ELR (cell line): ENCODE measurements at places on chromosomes 16 and 17.
A peak's percentile ranks its signal among the peaks of the same experiment; 100 is the strongest.

DNA sequence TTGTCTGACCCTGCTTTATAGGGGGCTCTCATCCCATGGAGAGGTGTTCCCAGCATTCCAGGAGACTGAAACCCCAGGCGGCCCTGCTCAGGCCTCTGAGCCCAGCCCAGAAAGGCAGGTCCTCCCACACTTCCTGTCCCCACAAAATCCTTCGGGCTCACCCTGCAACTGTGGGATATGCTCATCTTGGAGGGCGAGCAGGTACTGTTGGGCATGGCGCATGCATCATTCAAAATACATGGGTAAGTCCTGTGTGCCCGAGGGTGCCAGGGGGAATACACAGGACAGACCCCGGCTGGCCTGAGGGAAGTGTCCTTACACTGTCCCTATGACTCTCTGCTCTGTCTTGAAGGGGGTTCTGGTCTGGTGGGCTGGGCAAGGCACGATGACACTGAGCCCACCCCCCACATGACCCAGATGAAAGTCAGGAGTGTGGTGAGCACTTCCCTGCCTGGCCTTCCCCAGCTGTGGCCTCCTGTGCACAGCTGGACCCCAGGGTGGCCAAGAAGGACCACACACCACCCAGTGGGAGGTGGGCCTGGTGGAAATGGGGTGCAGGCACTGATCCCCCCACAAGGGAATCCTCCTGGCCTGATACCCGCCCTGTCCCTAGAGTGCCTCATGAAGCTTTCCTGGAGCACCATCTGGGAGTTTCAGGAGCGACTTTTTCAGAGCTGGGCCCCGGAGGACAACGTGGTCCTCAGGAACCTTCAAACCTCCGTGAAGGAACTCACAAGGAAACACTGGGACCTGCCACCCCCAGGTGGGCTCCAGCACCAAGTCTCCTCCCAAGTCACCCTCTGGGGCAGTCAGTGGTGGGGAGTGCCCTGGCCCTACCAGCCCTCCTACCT is 46.7 kb downstream of the USP22 start:
- DNase-seq, result no peak

- DNase-seq, result no peak
Measured at GRCh38 chr16:59148769-59149155, 414.6 kb upstream of the GOT2 start.

DNA sequence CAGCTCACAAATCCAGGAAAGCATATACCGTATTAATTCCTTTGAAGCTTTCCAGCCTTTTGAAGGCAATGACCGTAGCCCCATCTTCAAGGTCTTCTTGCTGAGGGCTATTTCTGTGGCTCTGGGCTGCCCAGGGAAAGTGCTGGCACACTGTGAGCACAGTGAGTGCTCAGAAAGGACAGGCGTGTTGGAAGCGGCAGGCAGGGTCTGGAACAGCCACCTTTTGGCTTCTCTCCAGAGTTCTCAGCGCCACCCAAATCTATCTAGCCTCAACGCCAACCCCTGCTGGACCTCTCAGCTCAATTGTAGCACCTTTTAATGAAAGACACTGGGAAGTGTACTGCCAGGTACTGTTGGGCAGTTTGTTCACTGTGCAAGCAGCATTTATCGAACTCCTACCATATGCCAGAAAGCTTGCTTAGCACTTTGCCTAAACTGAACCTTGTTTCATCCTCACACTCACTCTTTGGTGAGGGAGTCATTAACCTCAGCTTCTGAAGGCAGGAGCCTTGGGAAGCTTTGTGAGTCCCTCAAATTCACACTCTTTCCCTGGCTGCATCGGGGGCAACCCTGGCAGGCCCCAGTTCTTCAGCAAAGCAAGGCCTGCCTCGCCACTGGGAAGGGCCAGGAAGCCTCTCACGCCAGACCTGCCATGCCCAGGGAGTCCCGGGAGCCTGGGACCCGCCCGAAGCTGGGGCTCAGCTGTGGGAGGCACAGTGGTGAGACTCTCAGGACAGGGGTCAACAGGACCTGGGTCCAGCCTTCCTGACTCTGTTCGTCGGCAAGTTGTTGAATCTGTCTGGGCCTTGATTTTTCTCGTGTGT is 13.5 kb upstream of the CIBAR2 start:
- DNase-seq, result no peak

DNA sequence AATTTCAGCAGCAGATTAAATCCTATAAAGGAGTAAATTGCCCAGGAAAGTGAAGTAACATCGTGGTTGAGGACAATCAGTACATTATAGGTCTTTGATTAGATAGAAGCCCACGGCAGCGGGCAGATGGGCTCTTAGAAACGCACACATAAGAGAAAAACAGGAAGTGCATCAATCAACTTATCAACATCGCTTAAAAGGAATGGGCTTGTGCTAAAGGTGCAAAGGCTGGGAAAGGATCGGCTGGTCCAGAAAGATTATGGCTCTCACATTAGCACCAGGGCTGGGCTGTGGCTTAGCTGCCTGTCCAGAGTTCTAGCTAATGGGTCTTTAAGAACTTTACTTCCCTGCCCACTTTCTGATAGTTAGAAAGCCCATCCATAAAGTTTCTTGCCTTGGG is 292.0 kb upstream of the TNRC6C start:
- no peak for DNase-seq

DNA sequence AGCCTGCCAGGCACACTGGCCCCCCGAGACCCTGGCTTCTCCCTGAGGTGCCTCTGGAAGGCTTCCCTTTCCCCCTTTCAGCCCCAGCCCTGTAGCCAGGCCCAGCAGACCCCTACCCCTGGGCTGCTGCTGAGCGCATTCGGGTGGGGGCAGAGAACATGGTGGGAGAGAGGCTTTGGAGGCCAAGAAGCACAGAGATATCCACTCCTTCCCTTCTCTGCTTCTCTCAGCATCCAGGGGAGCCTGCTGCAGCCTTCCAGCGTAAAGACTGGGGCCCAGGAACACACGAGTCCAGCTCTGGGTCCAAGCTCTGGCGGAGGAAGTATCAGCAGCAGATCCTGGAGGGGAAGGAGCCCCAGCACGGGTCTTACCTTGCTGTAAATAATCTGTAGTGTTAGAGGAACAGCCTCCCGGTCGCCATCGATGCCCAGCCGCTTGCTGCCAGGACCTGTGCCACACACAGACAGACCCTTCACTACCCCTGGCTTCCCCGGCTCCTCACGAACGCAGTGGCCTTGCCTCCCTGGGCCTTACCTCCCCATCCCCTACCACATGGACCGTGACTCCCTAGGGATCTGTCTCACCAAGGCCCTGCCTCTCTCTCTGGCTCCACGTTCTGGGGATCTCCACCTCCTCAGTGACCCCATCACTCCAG is 17.0 kb upstream of the PIK3R6 start:
- DNase-seq, result no peak

DNA sequence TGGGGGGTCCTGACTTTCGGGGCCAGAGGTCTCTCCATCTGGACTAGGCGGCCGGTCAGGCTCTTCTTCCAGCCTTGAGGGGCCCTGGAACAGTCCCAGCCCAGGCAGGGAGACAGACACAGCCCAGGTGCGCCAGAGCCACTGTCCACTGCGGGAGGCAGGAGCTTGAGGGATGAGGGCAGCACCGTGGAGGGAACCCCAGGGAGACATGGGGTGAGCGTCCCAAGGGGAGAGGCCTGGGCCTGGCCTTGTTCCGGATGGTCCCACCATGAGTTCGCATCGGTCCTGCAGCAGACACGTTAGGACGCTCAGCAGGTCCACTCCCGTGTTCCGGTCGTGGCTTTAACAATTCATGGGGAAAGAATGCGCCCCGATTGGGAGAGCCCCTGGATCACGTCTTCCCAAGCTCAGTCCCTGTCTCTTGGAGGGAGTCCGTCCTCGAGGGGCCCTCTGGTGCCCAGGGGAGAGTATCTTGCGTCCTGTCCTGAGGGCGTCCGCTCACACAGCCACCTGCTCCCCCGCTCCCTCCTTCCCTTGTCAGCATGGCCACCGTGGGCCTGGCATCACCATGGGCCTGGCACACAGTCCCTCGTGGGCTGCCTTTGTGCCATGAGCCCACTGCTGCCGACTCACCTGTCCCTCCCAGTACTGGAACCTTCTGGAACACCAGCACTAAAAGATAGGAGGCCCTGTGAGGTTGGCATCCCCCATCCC is 6.7 kb upstream of the NUDT16L1 start:
- DNase-seq, result no peak

- DNase-seq, result no peak
Measured at GRCh38 chr17:27496005-27496404, 39.8 kb downstream of the KSR1 start.

DNA sequence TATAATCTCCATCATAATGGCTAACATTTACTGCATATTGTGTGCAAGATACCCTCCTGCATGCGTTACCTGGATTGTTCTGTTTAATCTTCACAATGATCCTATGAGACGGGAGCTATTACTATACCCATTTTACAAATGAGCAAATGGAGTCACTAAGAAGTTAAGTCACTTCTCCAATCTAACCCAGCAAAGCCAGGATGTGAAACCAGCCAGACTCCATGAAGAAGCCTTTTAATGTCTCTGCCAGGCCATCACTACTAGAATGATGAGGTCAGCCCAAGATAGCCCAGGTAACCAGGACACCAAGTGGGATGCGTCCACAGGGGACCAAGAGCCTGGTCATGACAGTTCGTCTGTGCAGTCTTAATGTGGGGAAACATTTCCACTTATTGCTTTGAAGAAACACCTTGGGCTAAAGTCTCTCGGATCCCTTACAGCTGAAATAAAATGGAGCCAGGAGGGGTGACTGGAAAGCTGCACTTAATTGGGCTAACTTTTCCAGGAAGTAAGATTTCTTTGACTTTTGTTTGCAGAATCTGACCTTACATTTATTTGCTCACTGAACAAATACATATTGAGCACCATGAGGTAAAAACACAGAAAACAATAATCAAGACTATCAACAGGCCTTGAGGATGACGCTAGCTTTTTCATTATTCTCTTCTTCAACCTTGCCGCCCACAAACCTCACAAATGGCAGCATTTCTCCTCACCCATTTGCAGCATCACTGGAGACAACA is 926 bp upstream of the SHCBP1 start:
- DNase-seq, result no peak

DNA sequence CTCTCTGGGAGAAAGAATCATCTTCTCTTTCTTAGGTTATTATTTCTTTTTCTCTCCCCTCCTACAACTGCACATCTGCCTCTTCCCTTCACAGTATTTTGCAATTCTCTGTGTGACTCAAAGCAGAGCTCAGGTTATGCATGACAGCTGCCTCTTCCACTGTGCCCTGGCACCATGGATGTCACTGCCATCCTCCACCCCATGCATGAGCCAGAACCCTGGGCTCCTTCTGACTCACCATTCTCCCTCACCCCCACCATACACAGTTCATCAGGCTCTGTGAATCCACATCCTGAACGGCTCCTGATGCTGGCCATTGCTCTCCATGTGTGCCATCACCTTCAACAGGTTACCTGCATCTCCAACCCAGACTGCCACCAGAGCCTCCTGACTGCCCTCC is 23.9 kb downstream of the CA10 start:
- DNase-seq, result peak; percentile 30

DNA sequence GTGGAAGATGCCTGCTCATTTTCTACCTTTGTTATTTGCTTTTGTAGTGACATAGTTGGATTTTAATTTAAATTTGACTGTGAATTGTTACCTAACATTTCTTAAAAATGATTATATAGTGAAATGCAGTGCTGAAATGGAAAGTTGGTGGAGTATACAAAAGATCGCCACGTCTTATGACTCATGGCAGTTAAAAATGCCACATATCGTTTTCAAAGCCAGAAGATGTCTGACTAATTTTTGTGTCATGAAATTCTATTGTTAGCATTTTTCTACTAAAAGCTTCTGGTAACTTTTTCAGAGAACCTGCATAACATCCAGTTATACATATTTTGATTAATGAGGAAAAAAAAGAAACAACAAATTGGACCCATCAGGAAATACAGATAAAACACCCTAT is 20.6 kb downstream of the MAP2K4 start:
- peak; percentile 89 for DNase-seq

DNA sequence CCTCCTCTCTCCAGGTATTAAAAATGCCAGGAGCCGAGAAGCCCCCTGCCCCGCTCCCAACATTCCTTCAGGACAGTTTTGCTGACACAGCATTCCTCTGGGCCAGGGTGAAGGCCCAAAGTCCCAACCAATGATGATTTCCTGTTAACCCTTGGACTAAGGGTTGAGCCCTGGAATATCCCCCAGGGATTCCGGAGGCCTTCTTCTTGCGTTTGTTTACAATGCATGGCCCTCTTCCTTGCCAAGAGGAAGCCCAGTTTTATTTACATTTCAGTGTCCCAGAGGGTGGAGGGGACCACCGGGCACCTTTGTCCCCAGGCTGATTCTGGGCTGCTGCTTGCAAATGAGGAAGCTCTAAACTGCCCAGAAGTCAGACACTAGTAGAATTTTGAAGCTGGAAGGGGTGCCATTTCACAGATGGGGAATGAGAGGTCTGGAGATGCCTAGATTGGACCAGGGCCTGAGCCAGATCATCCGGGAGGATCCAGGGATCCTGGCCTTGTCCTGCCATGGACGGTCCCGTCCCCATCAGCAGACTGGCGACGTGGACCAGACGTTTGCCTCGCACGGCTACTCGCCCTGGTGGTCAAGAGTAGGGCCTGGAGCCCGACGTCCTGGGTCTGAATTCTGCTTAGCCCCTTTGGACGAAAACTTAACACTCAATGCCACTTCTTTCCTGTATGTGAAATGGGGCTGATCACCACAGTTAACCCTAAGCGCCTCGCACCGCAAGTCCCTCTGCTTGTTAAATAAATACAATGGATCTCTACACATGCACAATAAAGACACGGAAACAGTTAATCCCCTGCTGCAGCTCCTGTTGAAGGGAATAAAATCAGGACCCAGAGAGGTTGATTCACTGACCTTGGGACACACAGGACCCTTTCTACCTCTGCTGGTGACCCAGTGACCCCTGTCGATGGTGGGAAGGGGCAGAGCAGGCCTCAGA is 55.6 kb upstream of the CIBAR2 start:
- DNase-seq, result no peak

- no peak for DNase-seq
Measured at GRCh38 chr16:86620184-86620583, 41.8 kb downstream of the FOXL1 start.

- no peak for DNase-seq
Measured at GRCh38 chr16:79870016-79870886, 269.7 kb upstream of the MAF start.

DNA sequence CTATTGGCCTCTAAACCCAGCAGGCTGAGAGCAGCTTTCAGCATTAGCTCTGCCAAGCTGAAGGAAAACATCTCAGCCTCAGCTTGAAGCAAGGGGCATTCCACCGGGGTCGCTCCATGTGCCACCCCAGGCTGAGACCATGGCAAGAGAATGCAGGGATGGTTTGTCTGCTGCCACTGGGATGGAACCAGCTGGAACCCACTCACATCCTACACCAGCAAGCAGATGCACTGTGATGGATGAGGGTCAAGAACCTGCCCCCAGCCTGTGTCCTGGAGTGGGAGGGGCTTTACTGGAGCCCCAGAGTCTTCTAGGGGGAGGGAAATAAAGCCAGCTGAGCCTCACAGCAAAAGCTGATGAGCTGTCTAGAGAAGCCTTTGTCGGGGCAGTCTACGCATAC is 51.9 kb downstream of the C16orf95 start:
- no peak for DNase-seq

- no peak for DNase-seq
Measured at GRCh38 chr17:41492771-41493170, 3.1 kb upstream of the KRT36 start.

- no peak for DNase-seq
Measured at GRCh38 chr16:28930652-28931051, 1.1 kb upstream of the CD19 start.
